Left colon (tissue), 2 donors: ENCODE measurements at places on chromosomes 3 and 15.

- no peak for DNase-seq
Measured at GRCh38 chr15:50925281-50925680, 16.8 kb downstream of the AP4E1 start.

DNA sequence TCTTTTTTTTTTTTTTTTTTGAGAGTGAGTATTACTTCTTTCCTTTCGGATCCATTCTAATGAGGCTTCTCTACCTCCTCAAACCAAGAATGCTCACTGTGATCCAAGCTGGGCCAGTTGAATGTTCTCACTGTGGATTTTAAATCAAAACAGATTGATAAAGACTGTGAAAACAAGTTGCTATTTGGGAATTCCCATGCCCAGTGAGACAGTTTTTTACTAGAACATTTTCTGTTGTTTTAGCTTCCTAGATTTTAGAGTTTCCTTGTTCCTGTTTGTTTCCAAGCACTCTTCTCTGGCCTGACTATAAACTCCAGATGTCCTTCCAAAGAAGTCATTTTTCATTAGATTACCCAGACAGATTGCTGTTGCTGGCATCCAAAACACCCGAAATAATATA is 60.1 kb upstream of the GALNT15 start:
- DNase-seq = no peak

DNA sequence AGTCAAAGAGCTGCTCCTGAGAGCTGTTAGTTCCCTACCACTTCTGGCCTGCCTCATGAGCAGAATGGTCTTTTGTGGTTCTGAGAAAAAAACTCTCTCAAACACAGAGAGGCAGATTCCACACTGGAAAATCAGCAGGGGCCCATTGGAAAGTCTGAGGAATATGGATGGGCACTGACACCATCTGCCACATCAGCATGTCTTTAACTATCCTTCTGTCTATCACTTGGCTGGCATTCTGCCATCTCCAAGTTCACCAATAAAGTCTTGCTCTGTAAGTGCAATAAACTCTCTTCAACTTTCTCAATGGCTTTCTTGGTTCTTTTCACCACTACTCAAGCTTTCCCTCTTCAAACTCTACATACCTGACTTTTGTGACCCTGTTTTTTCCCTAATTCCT is 101.3 kb upstream of the GALNT15 start:
- DNase-seq = peak; percentile 43

GRCh38 chr3:7439101-7439680 is 578.3 kb downstream of the GRM7 start:
- DNase-seq = no peak

- DNase-seq = no peak
Measured at GRCh38 chr3:149686996-149687395, 29.2 kb upstream of the WWTR1 start.

- no peak for DNase-seq
Measured at GRCh38 chr3:15887261-15887660, 89.5 kb upstream of the ANKRD28 start.

DNA sequence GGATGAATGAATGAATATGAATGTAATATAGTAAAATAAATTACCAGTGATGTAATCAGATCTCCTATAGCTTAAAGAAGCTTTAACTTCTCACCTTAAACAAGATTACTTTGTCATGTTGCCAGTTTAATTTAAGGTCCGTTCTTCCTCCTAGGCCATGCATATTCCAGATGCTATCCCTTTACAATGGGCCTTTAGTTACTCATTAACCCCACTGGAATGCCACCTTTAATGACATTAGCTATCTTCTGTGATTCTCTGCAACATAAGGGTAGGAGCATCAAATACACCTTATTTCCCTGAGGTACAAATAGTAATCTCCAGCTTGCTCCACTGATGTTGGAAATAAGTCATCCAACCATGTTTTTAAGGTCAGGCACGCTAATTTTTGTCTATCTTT is 63.0 kb upstream of the TIMP4 start:
- no peak for DNase-seq

GRCh38 chr3:146523531-146523930 is 20.9 kb downstream of the PLSCR1 start:
- DNase-seq = no peak

DNA sequence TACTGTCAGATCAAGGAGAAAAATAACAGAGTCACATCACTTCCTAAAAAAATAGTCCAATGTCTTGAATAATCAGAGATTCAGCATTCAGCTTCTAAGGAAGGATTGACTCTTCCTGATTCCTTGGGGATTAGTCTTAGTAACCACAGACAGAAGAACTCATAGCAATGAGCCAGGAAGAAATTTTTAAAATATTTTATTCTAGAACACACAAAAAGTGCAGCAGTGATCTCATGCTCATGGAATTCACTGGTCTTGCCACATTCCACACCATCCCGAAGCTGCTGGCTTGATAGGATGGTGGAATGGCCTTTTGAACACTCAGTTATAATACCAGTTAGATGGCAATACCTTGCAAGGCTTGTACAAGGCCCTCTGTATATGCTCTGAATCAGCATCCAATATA is 43.0 kb upstream of the ABI3BP start:
- no peak for DNase-seq

DNA sequence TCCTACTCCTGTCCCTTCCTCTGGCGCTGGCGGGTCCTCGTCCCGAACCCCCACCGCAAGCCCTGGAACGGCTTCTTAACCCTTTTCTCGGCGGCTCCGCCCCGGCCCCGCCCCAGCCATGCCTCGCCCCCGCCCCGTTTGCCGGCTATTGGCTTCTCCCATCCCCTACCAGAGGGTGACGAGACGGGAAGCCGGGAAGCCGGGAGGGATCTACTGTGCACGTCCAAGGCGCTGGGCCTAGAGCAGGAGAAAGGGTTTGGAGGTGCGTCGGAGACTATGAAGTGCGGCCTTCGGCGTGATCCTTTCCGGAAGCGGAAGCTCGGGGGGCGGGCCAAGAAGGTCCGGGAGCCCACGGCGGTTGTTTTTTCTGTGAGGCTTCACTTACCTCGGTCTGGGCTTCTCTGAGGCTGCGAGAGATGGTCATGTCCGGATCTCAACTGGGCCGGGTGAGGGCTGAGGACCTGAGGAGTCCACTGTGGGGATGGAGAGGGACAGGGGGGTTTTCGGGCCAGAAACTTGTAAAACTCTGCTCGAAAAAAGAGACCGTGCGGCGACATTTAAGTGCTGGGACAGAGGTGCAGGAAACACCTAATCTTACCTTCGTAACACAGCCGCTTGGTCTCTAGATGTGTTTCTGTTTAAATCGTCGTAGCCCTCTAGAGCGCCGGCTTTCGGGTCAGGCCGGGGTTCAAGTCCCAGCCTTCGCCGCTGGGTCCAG is 21.4 kb downstream of the ROPN1B start:
- peak; percentile 89 for DNase-seq

GRCh38 chr3:143358155-143358792 is 238.7 kb downstream of the CHST2 start:
- no peak for DNase-seq

DNA sequence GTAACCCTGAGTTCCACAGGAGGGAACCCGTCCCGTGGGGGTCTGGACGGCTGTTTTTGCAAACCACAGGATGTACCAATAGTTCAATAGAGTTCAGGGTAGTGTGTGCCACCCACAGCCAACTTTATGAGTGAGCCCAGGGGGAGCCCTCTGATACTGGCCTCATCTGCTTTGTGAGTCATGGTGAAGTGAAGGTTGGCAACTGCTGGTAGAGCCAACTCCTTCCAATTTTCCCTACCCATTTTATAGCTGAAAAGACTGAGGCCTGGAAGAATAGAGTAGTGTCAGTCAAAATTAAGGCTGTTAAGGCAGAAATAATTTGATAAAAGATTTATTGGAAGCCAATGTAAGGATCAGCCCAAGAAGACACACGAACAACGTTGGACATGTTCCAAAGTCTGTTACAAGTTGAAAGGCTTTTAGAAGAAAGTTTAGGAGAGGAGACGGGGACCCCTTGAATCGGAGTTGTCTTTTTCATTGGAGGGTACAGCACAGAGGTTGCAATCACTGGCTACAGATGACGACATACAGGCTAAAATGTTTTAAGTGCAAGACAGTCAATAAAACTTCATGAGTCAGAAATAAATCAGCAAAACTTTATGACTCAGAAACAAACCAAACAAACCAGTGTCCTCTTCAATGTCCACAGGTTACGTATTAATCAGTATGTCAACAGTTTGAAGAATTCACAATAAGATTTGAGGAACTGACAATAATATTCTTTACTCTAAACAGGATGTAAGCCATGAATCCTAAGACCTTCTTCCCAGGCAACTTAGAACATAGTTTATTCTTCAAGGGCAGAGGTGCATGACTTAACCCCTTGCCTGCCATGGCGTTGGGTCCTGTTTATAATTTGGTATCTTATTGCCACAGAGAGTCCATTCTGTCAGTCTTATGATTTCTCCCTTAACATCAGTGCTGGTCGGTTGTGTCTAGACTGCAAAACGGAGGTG is 62.9 kb upstream of the NR2E3 start:
- DNase-seq = peak; percentile 29

GRCh38 chr15:89038146-89038545 is 50.1 kb upstream of the ABHD2 start:
- no peak for DNase-seq

DNA sequence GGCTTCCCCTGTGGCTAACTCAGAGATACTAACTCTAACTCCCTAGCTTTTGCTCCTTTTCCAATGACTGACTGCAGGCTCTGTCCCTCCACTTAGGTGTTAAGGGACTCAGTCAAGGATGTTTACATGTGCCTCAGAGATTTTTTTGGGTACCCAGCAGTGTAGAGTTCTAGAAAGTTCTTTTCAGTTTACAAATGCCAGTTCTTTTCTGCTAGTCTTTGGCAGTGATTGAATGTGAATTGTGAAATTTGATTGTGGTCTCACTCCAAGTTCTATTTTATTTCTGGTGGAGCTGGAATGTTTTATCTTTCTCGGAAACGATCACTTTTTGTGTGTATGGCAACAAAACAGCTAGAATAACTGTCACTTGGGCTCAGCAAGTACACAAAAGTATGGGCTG is 60.6 kb downstream of the IL1RAP start:
- DNase-seq = no peak

DNA sequence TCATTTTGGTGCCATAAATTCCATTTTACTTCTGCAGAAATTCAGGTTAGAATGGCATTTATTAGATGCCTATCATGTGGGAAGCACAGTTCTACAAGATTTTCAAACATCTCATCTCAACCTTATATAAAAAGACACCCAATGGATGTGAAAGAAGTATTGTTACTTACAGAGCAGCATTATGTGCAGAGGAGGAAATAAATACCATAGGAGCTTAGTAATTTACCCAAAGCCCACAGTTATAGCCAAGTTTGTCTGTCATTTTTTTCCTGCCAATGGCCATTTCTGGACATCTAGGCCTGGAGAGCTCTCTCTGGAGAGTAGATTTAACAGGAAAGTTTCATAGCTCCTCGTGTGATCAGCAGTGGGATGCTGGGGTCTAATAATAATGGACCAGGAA is 659.4 kb upstream of the NAALADL2 start:
- no peak for DNase-seq

- DNase-seq = no peak
Measured at GRCh38 chr15:100847194-100847593, 32.4 kb upstream of the ALDH1A3 start.

GRCh38 chr3:152322756-152323155 is 54.0 kb downstream of the MBNL1 start:
- DNase-seq = no peak

- no peak for DNase-seq
Measured at GRCh38 chr3:85041562-85042055, 82.8 kb downstream of the CADM2 start.

GRCh38 chr3:172102123-172102882 is 62.9 kb downstream of the FNDC3B start:
- DNase-seq = no peak

DNA sequence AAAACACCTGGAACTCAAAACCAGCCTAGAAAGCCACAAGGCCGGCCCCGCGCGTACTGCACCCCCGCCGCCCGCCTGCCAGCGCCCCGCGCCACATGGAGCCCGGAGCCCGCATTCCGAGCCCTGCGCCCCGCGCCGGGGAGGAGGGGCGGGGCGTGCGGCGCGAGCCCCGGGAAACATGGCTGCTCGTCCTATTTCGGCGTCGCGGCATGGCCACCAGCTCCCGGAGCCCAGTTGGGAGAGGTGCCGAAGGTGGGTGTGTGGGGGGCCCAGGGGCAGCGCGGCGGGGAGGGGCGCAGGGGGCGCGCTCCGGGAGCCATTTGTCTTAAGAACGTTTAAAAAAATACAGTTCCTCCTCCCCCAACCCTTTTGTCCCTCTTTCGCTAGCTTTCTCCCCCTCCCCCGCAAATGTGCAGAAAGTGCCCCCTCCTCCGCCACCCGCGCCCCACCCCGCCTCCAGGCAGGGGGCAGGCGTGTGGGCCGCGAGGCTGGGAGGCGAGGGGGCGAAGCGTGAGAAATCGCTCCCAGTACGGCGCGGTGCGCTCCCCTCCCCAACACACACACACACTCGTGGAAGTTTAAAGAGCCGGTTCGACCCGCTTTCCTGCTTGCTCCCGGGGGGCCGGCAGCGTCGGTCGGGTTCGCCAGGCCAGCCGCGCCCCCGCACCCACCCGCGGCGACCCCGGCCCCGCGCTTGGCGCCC is 2.5 kb downstream of the ANP32A start:
- DNase-seq = peak; percentile 75

GRCh38 chr3:12154151-12154550 is 4.6 kb downstream of the TIMP4 start:
- no peak for DNase-seq

GRCh38 chr3:188698436-188698835 is 473.3 kb upstream of the TPRG1 start:
- no peak for DNase-seq

GRCh38 chr15:43406808-43407207 is 35.9 kb downstream of the TUBGCP4 start:
- no peak for DNase-seq

DNA sequence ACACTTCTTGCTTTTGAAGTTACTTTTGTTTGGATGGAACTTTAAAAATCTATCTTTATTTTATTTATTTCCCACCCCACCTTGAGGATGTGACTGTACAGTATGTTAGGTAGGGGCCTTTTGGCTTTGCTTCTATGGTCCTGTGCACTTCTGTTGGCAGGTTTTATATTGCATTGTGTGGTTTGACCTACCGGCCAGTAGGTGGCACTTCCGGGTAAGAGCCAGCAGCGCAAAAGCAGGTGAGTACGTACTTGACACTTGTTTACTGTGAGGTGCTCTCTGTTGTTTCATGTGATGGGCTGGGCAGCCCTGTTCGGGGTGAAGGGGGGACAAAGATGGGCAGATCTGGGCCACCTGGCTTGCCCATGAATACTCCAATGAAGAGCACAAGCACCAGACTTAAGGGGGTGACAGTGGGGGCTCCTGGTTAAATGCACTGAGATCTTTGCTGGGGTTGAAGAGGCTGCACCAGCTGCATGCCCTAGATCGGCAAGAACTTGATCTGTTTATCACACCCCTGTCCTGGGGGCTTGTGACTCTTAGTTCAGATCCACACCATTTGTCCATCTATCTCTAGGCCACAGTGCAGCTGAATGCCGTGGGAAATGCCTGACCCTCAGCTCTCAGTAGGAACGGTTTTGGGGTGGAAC is 131.6 kb downstream of the NLGN1 start:
- peak; percentile 10 for DNase-seq

DNA sequence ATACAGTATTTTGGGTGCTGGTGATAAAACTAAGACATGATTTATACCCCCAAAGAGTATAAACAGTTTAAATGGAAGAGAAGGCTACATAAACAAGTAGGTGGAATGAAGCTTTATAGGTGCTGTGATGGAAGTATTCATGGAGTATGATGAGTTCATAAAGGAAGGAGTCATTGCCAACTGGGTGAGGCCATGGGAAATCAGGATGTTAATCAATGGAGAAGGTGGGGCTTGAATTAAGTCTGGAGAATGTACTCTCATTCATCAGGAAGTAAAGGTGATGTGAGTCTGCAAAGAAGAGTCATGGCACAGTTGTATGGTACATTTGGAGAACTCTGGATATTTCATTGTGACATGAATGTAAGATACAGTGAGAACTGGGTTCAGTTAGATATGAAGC is 147.5 kb upstream of the MME start:
- no peak for DNase-seq
